Activated CD4-positive, CD25-positive, alpha-beta regulatory T cell treated with anti-CD3 and anti-CD28 coated beads, Interleukin-2, amount 50 U/mL, for 72 hours (primary cell): ENCODE measurements at places on chromosomes 1 and 21.
A peak's percentile ranks its signal among the peaks of the same experiment; 100 is the strongest.

GRCh38 chr1:109225711-109226445 is 12.2 kb downstream of the SARS1 start:
- DNase-seq, result no peak

DNA sequence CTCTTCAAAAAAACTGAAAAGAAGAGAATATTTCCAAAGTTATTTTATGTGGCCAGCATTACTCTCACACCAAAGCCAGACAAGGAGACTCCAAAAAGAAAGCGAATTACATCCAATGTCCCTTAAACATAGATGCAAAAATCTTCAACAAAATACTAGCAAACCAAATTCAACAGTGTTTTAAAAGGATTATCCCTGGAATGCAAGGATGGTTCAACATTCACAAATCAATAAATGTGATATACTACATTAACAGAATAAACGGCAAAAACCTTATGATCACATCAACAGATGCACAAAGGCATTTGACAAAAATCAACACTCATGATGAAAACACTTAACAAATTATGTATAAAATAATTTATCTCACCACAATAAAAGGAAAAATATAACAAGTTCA is 207.8 kb downstream of the DENND1B start:
- no peak for DNase-seq

GRCh38 chr1:160542303-160542945 is 19.4 kb upstream of the SLAMF6 start:
- DNase-seq, result no peak

DNA sequence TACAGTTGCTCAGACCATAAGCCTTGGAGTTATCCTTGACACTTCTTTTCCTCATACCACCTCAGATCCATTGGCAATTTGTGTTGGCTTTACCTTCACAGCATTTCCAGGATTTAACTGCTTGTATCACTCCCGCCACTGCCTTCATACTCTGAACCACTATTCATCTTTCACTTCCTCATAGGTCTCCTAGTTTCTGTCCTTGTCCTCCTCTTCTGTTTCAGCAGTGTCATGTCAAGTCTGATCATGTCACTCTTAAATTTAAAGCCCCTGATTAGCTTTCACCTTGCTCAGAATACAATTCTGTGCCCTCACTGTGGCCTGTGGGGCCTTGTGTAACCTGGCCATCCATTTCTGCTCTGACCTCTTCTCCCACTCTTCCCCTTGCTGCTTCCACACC is 34.7 kb upstream of the C1orf115 start:
- no peak for DNase-seq

DNA sequence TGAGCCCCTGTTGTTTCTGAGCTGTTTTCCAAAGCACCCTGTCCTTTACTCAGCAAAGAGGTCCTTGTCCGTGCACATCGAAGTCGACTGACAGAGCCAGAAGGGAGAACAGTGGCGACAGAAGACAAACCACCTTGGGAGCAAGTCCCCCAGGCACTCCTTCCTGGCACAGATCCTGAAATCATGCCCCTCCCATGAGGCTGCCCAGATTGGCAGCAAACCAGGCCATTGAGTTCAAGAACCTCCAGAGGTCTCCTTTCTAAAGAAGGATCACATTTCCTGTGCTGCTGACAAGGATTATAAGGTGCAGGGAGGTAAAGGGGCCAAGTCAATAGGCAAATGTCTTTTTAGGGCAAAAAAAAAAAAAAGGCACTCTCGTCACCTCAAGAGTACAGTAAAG is 84.7 kb upstream of the HIVEP3 start:
- no peak for DNase-seq

GRCh38 chr1:239617731-239618130 is 231.4 kb downstream of the CHRM3 start:
- no peak for DNase-seq

GRCh38 chr1:112788561-112788960 is 73.4 kb upstream of the PPM1J start:
- no peak for DNase-seq

GRCh38 chr1:110011527-110012041 is 22.8 kb upstream of the STRIP1 start:
- no peak for DNase-seq

DNA sequence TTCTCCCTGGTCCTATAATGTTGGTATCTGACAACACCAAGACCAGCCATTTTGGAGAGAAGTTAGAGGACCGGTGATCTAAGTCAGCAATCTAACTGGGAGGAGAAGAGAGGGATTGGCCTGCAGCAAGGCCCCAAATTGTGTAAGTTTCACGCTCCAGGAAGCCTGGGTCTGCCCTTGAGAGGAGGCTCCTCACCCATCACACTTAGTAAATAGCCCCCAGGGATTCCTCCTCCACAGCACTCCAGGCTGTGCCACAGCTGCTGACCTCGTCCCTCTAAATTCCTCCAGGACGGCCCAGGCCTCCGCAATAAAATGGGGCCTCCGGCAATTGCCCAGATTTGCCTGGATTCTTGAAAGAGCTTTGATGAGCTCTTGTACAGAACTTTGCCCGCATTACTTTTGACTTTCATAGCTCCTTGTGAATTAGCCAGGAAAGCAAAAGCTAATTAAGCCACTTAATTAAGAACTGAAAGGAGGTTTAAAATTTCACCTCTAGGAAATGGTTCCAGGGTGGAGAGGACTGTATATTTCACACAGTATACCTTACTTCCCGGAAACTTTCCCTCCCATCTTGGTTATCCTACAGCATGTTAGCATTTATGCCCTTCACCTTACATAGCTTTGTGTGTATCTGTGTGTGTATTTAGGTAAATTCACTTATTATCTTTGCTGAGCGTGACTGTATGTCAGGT is 90.5 kb downstream of the LAMC2 start:
- no peak for DNase-seq

DNA sequence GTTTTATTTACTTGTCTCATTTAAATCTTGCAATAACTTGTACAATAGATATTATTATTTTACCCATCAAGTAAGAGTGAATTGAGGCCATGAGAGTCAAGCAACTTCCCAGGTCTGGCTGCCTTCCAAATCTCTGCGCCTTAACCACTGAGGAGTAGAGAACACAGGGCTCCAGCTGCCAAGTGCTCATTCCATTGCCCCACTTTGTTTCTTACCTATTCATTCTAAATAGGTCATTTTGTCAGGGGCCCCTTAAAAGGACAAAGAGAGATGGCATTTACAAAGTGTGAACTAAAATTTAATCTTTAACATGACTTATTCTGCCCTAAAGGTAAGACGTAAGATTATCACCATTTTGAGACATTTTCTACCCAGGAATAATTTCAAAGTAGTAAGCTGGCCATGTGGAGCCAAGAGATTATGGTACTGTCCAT is 3.5 kb downstream of the PPP1R15B start:
- no peak for DNase-seq

- peak; percentile 44 for DNase-seq
These were observed 505 bp downstream of the LMNA start for GRCh38 chr1:156114919-156115513.

DNA sequence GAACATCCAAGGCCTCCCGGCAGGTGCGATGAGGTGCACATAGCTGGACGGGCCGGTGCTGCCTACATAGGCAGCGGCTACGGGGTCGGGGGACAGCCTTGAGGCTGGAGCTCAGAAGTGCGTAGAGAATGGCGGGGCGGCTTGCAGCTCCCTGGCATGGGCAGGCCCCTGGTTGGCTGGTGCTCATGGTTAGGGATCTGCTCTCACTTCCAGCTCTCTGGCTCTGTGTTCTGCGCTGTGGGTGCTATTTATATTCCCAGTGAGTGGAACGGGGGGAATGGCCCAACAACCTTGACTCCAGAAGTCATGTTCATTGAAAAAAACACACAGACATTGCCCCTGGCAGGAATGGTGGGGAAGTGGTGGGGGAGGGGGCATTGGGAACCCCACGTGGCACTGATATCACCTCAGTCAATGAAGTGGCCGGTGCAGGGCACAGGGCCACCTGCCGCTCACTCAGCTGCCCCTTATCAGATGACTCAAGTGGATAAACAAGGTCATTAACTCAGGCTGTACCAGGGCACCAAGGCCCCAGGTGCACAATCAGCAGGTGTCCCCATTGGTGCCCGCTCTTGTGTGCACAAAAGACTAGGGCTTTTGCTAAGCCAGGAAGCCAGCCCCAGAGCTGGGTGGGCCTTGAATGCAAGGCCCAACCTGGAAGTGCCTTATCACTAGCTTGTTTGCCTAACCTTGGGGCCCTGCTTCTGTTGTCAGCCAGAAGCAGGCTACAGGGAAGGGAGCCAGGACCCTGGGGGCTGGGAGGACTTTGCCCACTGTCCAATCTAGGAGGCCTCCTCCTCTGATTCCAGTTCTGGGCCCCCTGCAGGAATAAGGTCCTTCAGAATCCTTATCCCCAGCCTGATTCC is at the start of gene NR0B2:
Gene NR0B2, minus strand, starts transcription at position 222 of the 866 bp plus-strand sequence. Its CDS starts 35 bp downstream, at position 187.
- no peak for DNase-seq

DNA sequence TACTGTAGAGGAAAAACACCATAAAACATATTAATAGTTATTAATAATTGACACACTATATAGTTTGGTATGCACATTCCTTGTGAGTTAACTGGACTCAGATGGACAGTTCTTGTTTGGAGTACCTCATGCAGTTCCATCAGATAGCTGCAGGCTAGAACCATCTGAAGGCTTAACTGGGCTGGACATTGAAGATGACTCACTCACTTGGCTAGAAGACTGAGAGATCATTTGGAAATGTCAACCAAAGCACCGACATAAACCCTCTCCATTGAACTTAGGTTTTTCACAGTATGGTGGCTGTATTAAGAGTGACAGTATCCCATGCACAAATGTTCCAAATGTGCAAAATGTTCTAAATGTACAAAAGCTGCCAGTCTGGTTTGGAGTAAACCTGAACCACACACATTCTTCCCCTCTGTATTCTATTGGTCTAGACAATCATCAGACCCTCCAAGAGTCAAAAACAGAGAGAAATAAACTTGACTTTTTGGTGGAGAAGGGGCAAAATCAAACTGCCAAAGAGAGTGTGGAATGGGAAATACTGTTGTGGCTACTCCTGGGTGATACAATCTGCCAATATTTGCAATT is 708.4 kb downstream of the KCNT2 start:
- no peak for DNase-seq

DNA sequence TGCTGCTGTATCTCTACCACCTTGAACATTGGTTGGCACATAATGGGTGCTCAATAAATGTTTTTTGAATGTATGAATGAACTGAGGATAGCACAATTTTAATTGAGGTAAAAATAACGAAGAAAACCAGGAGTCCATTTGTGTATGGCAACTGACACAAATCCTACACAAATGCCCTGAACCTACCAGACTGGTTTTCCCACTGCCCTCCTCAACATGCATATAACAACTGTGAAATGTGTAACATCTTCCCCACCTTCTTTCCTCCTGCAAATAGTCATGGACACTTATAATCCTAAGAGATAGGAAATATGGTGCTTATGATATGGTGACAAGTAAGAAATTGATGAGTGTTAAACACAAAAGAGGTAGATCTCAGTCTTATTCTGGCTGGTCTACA is 9.9 kb upstream of the LMO4 start:
- DNase-seq, result no peak

DNA sequence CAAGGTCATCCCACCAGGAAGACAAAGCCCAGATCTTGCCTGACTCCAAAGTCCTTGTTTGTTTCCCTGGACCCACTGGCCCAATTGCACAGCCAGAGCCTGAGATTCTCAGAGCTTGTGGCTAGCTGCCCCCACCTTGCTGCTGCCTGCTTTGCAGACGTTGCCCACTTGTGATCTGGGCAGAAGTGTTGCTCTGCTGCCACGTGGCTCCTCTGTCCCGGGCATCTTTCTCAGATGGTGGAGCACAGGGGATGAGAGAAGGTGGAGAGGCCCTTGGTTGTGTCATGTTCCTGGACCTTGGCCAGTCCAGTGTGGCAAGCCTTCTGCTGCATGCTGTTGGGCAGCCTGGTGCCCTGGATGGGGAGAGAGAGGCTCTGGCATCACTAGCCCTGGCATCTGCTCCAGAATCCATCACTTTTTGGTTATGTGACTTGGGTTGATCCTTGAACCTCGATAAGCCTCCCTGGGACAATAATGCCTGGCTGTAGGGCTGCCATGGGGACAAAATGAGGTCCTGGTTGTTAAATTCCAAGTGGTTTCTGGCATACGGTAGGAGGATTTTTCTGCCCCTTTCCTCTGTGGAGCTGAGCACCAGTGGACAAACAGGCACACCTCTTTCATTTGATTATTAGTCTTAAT is 1.5 kb upstream of the NR0B2 start:
- DNase-seq, result no peak

GRCh38 chr1:161720422-161720821 is 922 bp upstream of the FCRLB start:
- DNase-seq, result no peak

GRCh38 chr1:35810096-35810881 is 2.5 kb downstream of the AGO4 start:
- no peak for DNase-seq

DNA sequence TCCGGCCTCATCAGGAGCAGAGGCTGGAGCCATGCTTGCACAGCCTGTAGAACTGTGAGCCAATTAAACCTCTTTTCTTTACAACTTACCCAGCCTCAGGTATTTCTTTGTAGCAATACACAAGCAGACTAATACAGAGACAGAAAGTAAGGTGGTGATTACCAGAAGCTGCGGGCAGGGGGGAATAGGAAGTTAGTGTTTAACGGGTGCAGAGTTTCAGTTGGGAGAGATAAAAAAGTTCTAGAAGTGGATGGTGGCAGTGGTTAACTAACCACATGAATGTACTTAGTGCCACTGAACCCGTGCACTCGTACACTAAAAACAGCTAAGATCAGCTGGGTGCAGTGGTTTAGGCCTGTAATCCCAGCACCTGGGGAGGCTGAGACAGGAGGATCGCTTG is 80.4 kb upstream of the TARDBP start:
- DNase-seq, result no peak

GRCh38 chr1:241271427-241271826 is 85.6 kb downstream of the RGS7 start:
- DNase-seq, result no peak

DNA sequence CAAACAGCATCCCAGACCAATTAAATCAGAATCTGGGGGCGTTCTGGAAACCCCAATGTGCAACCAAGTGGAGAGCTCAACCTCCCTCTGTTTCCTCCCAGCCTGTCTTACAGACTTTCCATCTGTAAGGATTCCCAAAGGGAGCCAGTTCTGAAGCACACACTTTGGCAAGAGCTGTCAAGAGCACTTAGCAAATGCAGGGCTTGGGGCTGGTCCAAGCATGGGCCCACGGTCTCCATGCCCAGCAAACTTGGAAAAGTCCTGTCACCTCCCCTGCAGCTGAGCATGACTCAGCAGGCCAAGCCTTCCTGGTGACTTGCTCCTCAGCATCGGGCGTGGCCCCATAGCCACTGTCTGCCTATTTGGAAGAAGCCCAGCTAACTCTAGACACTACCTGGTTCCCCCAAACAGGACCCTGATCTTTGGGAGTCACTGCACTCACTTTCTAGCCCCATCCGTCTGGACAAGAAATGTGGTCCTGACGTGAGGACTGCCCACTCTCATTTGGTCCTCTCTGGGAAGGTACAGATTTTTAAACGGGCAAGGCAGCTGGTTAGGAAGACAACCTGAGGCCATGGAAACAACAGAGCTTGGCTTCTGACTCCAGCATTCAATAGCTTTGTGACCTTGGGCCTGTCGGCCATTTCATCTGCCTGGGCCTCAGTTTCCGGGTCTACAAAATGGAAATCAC is 16.9 kb downstream of the SLC2A1 start:
- DNase-seq, result no peak

GRCh38 chr1:14435368-14436023 is 163.0 kb upstream of the KAZN start:
- DNase-seq, result no peak

- no peak for DNase-seq
These were observed 65.4 kb downstream of the LUZP1 start for GRCh38 chr1:23103001-23103889.

GRCh38 chr1:155107309-155108264 is 20.1 kb upstream of the EFNA1 start:
- no peak for DNase-seq

- no peak for DNase-seq
These were observed 122.0 kb downstream of the ADSS2 start for GRCh38 chr1:244329591-244330317.

- DNase-seq, result no peak
These were observed 10.1 kb downstream of the TADA1 start for GRCh38 chr1:166865926-166866325.
